ENCODE measurements at places on chromosomes 12 and 14. TPM values are rescaled to one million over a fixed set of nuclear protein-coding genes. Genes with fewer than 3 reads are reported as not detected.

- DNase-seq = no peak
Measured at GRCh38 chr14:41385797-41386196, 220.9 kb upstream of the LRFN5 start.

DNA sequence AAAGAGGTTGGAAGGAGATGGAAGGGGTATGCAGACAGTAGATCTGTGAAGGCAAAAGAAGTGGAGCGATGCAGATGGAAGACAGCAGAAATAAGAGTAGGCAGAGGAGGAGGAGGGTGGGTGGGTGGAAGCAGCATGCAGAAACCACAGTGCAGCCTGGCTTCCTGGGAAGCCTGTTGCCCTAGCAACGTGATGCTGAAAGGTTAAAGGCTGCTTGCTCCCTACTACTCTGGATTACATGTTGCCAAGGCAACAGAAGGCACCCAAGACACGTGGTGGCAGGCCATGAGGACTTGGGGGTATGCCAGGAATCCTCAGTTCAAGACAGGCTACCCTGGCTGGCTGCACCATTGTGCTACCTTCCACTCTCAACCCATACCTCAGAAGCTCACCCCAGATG lies 129.6 kb downstream of the GRIN2B start:
- no peak for DNase-seq

The ZNF705A gene
- total RNA-seq = not detected

DNA sequence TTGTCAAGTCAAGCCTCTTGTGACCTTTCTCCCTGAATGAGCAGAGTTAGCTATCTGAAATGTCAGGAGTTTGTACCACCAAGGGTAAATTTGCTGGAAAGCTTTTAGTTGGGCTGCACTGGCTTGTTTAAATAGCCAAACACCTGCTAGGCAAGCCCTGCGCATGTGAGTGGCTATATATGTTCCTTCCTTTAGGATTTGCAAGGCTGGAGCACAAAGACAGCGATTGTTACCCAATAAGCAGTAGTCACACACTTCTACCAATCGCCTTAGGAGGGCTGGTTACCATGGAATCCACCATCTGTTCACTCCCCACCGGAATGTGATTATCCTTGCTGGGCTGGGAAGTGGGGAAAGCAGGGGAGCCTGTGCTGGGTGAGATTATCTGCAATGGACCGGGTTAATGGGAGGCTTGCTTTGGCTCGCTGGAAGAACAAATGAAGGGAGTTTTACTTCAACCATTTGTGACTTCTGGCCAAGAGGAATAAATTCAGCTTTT lies 102.5 kb downstream of the FGD4 start:
- no peak for DNase-seq

DNA sequence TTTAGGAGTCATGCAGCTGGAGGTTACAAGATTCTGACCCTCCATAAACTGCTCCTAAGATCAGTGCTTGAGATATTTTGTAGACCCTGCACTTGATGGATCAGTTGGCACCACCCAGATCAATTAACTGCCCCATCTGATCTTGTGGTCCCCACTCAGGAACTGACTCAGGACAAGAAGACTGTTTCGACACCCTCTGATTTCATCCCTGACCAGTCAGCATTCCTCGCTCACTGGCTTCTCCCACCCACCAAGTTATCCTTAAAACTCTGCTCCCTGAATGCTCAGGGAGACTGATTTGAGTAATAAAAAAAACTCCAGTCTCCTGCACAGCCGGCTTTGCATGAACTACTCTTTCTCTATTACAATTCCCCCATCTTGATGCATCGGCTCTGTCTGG lies 360.2 kb downstream of the GALC start:
- DNase-seq = no peak

The TCL1B gene
- total RNA-seq = not detected

The KRT3 gene
- not detected for total RNA-seq

The TDP1 gene
- total RNA-seq = 13.6 TPM

- peak; percentile 99 for DNase-seq
Measured at GRCh38 chr14:64914237-64915028, at the start of gene CHURC1. TSS of gene CHURC1 (plus strand) at chr14:64914455. CDS start at chr14:64914496, 41 bp downstream.

DNA sequence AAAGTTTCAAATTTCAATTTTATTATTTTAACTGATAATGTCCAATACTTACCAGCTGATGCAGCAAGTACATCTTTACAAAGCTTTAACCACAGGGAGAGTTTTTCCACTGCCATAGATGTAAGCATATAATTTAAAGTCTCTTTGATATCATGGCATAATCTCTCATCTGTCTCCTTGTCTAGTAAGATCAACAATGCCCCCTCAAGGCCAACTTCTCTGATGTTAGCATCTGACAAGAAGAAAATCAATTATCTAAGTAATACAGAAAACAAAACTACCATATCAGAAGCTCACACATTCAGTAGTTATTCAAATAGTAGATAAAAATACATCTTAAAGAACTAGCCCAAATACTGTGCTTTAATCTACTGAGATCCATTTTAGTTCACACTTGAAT lies 94.2 kb downstream of the HEATR5A start:
- no peak for DNase-seq

DNA sequence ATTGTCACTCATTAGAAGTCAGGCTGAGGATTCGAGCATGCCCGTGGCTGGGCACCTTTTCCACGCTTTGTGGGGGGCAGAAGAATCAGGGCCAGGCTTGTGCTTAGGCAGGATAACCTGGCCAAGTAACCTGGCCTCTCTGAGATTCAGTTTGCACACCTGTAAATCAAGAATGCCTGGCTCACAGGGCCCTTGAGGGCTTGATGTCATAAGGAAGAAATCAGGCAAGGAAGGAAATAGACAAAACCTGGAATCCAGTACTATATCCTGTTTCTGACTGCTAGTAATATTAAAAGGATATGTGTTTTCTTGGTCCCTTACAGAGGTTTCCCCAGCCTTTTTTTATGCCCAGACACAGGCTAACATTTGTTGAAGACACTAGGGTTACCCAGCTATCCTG lies 91.9 kb downstream of the SAMD4A start:
- no peak for DNase-seq
